ENCODE measurements at places on chromosomes 16 and 17.

- no peak for DNase-seq
Measured at GRCh38 chr16:20538687-20539086, 37.5 kb downstream of the ACSM2B start.

DNA sequence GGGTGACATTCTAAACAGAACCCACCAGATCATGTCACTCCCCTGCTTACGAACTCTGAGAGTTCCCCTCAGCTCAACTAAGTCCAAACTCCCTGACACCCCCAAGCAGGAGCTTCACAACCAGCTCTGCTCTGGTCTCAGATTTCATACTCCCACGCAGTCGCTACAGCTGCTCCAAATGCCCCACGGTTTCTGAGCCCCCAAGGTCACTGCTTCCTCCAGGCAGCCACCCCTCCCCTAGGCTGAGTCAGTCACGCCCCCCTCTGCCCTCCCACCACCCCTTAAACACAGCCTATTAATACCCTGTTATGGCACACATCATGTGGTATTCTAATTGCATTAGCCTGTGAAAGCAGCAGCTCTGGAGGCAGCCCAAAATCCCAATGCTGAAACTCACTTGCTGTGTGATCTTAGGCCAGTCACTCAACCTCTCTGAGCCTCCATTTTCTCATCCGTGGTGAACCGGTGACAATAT is 51.5 kb downstream of the GSG1L start:
- no peak for DNase-seq

DNA sequence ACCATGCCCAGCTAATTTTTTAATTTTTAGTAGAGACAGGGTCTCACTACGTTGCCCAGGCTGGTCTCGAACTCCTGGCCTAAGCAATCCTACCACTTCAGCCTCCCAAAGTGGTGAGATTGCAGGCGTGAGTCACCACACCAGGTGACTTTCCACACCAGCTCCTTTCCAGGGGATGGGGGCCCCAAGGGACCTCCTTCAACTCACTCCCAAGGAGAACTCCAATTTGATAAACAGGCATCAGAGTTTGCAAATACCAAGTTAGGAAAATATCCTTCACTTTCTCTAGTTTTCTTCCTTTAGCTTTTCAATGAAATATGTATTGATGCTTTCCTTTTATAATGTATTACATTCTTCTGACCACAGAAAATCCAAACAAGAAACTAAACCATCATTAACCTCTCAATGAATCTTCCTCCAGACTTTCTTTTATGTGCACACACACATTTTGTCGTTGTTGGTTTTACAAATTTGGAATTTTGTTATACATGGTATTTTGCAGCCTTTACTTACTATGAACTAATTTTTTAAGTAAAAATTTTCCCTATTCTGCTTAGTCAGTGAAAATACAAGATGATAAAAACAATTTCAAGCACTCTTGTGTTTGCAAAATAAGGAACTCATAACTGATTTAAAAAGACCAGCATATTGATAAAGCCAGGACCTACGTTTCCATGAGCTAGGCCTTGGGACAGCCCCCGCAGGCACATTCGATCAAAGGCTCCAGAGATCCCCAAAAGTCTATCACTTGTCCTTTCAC is 32.0 kb downstream of the GAS7 start:
- no peak for DNase-seq

DNA sequence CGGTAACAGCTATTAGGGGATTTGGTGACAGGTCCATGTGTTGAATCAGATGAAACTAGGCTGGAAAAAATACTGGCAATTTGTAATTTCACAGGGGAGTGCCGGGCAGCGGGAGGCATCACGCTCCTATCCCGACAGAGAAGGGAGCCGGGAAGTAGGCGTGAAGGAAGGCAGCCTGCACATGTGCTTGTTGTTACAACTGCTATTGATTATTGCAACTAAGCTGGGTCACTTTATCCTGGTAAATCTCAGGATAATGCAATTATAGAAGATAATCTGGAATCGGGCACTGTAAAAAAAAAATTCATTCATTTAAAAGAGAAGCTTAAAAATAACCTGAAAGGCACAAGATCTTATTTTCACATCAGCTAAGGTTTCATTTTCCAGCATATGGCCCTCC is 180.6 kb downstream of the FOXL1 start:
- DNase-seq: no peak

- DNase-seq: no peak
Measured at GRCh38 chr16:48497932-48498768, 111.8 kb downstream of the N4BP1 start.

GRCh38 chr17:77459018-77459755 is 318.4 kb downstream of the SEC14L1 start:
- no peak for DNase-seq

DNA sequence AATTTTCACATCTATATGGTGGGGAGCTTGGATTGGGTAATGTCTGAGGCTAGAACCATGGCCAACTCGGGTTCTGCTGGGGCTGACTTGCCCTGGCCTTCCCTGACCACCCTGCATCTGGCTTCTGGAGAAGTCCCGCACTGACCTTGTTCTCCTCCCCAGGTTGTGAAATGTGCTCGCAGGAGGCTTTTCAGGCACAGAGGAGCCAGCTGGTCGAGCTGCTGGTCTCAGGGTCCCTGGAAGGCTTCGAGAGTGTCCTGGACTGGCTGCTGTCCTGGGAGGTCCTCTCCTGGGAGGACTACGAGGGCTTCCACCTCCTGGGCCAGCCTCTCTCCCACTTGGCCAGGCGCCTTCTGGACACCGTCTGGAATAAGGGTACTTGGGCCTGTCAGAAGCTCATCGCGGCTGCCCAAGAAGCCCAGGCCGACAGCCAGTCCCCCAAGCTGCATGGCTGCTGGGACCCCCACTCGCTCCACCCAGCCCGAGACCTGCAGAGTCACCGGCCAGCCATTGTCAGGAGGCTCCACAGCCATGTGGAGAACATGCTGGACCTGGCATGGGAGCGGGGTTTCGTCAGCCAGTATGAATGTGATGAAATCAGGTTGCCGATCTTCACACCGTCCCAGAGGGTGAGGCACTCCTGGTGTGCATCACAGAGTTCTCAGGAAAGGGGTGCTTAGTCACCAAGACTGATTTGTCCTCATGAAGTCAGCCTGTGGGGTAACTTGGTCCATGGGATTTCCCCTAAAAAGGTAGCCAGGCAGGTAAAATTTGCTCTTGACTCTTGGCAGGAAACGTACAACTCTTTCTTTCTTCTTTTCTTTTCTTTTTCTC is 6.1 kb downstream of the NOD2 start:
- DNase-seq: no peak

GRCh38 chr17:63458478-63458877 is 12.4 kb upstream of the CYB561 start:
- DNase-seq: no peak

- no peak for DNase-seq
Measured at GRCh38 chr16:67942200-67942509, 1.8 kb downstream of the LCAT start.

GRCh38 chr17:47287639-47288038 is 34.0 kb downstream of the ITGB3 start:
- DNase-seq: no peak

- DNase-seq: no peak
Measured at GRCh38 chr17:78269955-78270381, 38.5 kb downstream of the TMEM235 start.

GRCh38 chr16:74650966-74651567 is 15.6 kb downstream of the RFWD3 start:
- no peak for DNase-seq

DNA sequence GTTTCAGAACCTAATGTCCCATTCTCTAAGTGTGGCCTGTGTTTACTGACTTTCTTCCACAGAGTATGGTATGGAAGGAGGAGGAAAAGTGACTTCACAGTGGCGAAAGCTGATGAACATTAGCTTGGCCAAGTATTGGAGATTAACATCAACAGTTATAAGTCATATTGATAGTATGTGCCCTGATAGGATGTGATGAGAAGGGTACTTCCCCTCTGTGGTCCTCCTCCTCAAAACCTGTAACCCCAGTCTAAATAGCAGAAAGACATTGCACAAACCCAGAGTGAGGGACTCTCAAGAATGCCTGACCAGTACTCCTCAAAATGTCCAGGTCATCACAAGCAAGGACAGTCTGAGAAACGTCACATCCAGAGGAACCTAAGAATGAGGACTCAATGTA is 73.1 kb downstream of the CLEC16A start:
- no peak for DNase-seq

DNA sequence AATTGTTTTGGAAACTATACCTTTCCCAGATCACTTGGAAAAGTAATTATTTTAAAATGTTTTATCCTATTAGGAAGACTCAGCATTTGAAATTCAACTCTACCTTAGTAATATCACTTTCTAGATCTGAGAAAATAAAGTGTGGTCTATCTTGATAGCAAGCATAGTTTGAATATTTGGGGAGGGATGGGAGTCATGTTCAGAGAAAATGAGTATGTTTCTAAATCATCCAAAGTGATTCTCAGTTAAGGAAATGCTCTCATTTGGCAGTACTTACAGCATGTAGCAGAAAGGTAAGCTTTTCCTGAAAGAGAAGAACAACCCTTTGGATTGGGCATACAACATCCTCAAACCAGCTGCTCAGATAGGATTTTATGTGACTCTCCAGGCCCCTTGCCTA is 6.9 kb downstream of the C17orf75 start:
- DNase-seq: no peak

DNA sequence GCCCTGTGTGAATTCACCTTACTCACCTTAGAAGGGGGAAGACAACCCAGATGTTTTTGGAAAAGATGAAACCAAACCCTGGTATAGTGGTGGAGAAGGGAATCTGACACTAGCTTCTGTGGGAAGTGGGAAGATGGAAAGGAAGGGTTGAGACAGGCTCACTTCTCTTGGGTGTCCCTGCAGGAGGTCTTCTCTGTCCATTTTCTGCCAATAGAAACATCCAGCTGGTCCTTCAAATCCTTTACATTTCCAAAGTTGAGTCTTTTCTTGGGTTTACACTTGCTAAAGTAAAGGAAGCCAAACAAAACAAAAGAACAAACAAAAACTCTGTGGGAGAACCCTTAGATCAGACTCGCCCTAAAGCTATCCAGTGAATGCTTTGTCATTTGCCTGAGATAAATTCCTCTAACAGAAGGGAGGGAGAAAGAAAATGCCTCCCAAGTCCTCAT is 10.2 kb downstream of the HOXB1 start:
- DNase-seq: no peak

DNA sequence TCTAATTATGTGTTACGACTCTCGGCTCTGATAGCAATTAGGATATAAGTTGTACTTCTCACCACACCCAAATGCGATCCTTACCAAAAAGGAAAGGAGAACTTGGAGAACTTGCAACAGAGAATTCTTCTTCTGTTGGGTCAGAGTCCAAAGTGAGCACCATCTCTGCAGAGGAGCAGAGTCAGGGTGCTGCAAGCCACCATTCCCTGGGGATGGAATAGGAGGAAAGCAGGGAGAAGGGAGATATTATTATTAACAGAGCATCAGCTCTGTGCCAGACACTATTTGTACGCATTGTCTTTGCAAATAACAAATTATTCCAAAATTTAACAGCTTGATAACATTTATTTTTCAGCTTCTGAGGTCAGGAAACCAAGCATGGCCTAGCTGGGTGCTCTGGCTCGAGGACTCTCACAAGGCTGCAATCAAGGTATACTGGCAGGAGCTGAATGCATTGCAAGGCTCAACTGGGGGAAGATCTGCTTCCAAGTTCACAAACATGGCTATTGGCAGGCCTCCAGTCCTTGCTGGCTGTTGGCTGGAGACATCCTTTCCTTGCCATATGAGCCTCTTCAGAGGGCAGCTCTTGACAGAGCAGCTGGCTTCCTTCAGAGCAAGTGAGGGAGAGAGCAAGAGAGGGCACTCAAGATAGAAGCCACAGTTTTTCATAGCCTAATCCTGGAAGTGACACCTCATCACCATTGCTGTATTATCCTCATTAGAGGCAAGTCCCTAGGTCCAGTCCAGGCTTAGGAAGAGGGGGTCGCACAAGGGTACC is 296.2 kb upstream of the CDH5 start:
- peak; percentile 52 for DNase-seq

GRCh38 chr17:80346498-80347275 is 68.3 kb upstream of the ENDOV start:
- no peak for DNase-seq

DNA sequence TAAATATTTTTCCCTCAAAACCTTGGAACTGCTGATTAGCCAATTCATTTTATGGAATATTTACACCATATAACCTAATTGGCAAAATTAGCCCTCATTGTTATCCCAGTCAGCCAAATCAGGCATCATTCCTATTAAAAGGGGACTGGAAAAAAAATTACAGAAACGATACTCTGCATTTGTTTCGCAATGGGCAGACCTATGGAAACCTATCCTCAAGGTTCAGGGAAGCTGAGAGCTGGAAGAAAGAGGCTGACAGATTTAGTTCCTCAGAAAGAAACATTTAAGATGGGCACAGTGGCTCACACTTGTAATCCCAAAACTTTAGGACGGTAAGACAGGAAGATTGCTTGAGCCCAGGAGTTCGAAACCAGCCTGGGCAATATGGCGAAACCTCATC is 85.6 kb upstream of the RPH3AL start:
- DNase-seq: no peak

DNA sequence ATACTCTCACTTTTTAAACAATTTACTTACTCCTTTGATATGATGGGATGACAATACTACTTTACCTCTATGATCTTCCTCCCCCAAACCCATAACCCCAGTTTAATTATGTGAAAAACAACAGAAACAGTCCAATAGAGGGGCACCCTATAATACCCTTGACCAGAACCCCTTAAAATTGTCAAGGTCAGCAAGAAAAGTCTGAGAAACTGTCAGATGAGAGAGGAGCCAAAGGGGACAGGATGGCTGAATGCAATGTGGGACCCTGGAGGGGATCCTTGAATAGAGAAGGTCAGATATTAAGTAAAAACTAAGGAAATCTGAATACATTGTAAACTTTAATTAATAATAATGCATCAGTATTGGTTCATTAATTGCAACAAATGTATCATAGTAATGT is 15.8 kb upstream of the HYDIN start:
- DNase-seq: no peak

DNA sequence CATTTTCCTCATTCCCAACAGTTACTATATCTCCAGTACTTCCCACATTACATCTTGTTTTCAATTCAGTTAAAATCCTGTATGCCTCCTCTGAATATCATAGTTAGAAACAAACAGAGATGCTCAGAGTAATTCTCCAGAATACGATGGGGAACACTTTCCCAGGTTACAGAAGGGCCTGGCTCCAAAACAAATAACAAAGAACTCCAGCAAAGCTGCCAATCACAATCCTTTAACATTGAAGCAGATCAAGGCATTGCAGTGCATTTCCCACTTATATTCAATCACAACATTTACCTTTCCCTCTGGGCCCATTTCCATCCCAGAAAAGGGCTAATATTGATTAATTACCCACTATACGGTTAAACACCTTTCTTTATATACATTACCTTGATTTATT is 29.4 kb upstream of the PMFBP1 start:
- no peak for DNase-seq

Data from tibial nerve (tissue), 4 donors.